SIG-M5 (cell line): ENCODE measurements at places on chromosomes 2 and 18.

DNA sequence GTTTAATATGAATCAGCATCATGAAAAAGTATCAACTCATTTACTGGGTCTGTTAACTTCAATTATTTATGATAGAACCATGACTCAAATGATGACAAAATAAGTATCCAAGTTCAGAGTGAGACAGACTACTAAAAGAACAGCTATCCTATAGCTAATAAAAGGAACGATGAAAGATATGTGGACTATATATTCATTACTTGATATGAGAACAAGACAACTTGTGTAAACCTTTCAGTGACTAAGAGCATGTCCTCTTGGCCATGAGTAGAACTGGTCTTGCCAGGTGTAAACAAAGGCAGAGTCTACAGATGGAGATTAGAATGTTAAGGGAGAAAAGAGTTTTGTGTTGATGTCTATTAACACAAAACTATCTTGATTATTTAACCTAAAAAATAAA is 360.4 kb upstream of the ZC3H15 start:
- no peak for DNase-seq

DNA sequence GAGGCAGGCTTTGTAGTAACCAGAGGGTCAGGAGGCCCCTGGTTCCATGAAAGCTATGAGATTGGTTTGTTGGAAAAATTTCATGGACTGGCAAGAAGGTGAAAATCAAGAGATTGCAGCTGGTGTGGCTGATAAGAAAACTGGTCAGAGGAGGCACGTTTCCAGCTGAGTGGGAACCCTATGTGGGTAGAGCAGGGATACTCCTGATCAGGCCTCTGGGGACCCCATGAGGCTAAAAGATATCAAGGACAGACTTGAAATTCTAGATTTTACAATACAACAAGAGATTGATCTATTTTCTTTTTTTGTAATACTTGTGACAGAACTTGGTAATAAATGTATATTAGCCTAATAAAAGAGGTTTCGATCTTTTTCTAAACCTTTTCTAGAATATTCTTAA is 1615.1 kb downstream of the DPP10 start:
- DNase-seq = no peak

DNA sequence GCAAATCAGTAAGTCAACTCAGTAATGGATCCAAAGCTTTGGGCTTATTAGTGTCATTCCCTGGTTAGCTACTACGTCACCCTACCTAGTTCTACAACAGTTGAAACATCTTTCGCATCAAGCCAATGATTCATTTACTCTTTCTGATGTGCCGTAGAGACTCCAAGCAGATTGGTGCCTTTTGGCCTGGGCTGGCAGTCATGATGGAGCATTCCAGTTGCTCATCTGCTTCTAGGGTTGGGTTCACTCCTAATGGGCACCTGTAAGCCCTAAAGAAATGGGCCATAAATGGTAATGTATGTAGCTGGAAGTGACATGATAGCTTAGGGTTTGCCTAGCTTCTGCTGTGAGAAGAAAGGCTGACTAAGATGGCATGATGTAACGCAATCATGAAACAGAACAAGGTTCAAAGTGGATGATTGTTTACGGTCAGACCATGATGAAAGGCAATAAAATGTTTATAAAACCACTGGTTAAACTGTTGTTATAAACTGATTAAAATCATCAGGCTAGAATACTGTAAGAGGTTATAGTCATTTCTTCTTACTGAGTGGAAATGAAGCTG is 20.4 kb upstream of the CCL20 start:
- DNase-seq = no peak

DNA sequence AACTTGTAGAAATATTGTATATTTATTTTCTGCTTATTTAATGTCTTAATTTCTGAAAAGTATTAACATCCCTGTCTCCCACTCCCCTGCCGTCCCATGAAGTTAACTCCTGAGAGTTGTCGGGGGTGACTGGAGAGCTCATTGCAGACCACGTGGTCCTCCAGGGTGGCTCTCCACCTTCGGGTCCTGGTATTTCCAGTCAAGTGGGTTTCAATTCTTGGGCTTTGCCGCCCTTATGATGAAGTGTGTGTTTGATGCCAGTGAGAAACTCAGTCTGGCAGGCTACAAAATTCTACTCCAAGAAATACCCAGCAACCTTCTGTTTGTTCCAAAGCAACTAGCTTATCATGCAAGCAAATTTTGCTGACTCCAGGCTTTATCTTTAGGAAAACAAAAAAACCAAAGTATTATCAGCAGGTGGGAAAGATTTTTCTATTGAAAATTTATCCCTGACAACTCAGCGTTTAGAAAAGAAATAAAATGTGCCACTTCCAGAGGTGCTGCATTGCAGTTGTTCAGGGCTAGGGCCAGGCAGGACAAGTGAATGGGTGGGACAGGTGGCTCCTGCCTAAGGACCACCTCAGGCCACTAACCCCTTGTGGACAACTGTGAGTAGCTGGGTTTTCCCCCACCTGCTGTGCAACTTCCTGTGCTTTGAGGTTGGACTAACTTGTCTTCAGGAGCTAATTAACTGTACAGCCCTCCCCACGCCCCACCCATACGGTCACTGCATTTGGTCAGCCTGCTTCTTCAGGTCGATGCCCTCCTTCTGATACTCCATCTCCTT is 46.6 kb downstream of the BCL2L11 start:
- no peak for DNase-seq

DNA sequence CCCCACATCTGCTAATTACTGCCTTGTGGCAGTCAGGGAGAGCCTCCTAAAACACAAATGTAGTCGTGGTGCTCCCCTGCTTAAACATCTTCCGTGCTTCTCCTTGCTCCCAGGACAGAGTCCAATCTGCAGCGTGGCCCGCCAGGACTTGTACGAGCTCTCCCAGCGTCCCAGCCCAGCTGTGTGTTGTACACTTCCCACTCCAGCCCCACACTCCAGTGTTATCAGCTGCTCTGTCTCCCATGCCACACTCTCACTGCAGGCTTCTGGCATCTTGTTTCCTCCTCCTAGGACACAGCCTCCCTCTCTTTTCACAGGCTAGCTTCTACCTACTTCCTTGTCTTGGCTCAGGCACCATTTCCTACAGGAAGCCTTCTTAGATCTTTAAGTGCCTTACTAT is 199.4 kb downstream of the ALPK2 start:
- DNase-seq = no peak

DNA sequence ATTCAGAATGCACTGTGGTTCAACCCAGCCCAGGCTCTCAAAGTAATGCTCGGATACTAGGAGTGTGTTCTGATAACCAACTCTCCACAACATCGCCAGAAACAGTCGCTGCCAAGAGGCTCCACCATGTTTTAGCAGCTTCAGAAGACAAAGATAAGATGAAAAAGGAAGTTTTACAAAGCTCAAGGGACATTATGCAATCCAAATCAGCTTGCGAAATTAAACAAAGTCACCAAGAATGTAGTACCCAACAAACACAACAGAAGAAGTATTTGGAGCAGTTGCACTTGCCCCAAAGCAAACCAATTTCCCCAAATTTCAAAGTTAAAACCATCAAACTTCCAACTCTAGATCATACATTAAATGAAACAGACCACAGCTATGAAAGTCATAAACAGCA is 360.9 kb downstream of the XIRP2 start:
- no peak for DNase-seq

DNA sequence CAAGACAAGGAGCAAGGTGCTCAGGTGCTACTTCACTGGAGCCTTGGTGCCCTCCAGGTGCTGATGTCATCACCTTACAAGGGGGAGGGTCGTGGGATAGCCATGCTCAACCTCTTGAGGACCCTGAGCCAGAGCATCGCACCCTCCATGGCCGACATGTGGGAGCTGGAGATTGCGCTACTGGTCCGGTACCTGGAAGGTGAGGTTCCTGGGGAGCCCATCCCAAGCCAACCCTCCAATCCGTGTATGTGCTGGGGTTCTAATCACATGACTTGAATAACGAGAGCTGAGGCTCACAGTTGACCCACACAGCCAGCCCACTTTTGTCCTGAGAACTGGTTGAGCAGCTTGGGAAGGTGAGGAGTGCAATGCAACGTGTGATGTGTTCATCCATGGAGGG is 25.9 kb downstream of the MROH2A start:
- no peak for DNase-seq

GRCh38 chr2:207088839-207089238 is 76.9 kb downstream of the KLF7 start:
- no peak for DNase-seq
